ENCODE measurements at places on chromosomes 1 and 21.

DNA sequence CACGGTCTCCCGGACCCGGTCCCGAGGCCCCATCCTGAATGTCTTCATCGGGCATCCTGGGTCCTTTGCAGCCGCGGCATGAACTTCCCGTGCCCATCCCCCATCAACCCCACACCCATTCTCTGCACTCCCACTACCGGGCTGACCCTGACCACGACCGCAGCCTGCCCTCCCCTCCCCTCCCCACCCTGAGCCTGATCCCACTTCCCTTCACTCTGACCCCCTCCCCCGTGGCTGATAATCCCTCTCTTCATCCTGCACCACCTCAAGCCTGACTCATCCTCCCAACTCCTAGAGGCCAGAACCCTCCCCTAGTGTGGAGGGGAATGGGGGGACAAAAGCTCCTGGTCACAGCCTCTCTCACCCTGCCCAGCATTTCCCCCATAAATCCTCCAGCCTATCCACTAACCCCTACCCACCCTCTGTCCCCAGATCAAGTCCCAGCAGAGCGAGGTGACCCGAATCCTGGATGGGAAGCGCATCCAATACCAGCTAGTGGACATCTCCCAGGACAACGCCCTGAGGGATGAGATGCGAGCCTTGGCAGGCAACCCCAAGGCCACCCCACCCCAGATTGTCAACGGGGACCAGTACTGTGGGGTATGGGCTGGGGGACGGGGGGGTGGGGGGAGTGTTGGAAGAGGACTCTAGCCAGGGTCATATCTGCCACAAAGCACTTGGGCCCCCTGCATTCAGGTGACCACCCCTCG lies 602 bp downstream of the SH3BGRL3 start:
- DNase-seq, result no peak

DNA sequence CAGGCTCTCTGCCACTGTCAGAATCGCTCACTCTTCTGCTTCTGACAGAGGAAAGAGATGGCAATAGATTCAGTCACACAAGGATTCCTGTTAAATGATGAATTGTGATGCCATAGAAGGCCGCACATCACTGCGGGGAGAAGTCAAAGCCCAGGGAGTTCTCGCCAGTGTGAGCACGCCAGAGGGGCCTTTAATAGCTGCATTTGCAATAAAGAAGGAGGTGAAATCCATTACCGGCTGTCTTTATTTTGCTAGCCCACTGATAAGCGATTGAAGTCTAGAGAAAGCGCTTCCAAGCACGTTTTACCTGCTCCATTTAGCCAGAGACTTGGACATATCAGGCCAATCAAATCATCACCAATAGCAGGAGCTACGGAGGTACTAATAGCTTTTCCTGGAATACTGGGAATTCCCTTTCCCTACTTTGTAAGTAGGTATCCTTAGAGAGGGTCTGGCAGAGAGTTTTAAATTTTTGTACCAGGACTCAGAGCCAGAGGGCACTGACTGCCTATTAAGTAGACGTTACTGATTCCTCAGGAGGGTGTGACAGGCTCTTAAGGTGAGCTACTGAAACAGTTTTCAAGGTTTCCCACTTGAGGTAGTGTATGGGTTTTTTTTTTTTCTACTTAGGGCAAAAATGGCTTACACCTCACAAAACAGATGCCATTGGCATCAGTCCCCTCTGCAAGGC lies 10.2 kb upstream of the TARBP1 start:
- no peak for DNase-seq

DNA sequence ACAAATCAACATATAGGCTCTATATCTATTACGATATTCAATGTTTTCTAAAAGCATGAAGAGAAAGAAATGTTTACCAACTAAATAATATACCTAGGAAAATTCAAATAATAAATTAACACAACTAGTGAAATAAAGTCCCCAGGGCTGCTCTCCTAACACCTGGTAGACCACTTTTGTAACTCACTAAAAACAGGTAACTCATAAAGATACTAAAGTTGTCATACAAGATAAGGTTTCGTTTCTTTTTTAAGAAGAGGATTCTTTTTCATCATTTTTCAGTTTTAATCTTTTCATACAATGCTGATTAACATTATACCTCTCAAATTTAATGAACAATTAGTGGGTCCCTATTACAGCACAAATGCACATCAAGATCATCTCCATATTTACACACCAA lies 99.0 kb downstream of the ZZZ3 start:
- DNase-seq, result no peak

GRCh38 chr21:20971296-20971921 lies 26.8 kb upstream of the NCAM2 start:
- DNase-seq, result no peak

Measured in brain pericyte (primary cell).